ENCODE measurements at places on chromosomes 12 and 14.

DNA sequence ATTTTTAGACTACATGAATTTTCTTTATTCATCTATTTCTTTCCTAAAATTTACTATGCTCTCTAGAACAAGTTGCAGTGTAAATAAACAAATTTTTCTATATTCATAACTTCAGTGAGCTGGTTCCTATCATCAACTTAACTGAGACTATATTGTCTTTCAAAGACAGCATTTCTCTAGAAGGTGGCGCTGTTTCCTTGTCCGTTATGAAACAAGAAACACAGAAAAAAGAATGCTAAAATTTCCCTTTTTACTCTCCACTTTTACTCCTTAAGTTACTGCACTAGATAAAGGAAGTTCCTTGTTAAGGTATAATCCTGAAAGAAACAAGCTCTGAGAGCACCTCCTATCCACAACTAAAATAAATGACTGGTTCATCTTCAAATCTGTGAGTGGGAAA is 8.2 kb upstream of the CLEC2A start:
- no peak for DNase-seq

DNA sequence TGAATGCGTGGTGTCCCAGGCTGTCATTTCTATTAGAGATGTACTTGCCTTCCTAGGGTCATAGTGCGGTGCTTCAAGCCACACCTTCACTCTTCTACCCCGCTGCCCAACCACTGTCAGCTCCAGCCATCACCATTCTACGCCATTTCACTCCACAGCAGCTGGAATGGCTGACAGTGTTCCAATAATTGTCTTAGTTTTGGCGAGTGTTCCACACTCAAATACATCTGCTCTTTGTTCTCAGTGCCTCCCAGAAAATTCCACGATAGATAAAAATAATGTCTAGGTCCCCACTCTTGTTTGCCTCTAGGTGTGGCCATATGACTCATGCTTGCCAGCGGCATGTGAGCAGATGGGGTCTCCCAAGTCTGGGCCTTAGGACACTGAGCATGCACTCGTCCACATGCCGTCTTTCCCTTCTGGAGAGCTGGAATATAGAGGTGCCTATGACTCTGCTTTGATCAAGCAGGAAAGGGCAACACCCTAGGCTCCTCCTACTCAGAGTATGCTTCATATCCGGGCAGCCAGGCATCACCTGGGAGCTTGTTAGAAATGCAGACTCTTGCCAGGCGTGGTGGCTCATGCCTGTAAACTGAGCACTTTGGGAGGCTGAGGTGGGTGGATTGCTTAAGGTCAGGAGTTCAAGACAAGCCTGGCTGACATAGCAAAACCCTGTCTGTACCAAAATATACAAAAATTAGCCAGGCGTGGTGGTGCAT is 163.0 kb downstream of the BRMS1L start:
- DNase-seq: no peak

GRCh38 chr14:64928239-64929013 is 14.1 kb downstream of the GPX2 start:
- DNase-seq: no peak

- DNase-seq: peak; percentile 95
Observed at GRCh38 chr12:64181430-64182291, 40.4 kb downstream of the KICS2 start.

DNA sequence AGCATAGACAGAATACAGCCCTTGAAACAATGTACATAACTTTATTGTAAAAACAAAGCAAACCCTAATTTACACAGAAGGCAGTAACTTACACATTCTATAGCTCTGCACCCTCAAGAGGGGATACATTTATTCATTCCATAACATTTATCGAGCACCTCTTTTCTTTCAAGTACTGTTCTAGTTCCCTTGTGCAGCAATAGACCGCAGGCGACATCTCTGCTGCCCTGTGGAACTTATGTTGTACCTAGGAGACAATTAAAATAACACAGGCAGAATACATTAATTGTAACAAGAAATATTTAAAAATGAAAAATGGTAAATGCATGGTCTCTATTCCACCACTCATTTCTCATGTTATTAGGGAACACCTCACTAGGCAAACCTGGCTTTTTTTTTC is 1.4 kb upstream of the ARHGDIB start:
- no peak for DNase-seq
